ENCODE measurements at places on chromosomes 5 and 9. TPM values are rescaled to one million over a fixed set of nuclear protein-coding genes. Genes with fewer than 3 reads are reported as not detected.

The IFNA5 gene
- total RNA-seq, result 0.11 TPM

The CLTB gene
- total RNA-seq, result 89.4 TPM

The FRRS1L gene
- 2.5 TPM for total RNA-seq

The GALT gene
- total RNA-seq, result 28.1 TPM

The COL15A1 gene
- total RNA-seq, result 104 TPM

The FGF10 gene
- 0.89 TPM for total RNA-seq

The PCDHA7 gene
- 0.87 TPM for total RNA-seq

The SLC26A2 gene
- 16.5 TPM for total RNA-seq

The LVRN gene
- total RNA-seq, result 0.33 TPM

The IL13 gene
- total RNA-seq, result not detected

The RIC1 gene
- total RNA-seq, result 42.3 TPM

The MSX2 gene
- total RNA-seq, result 0.66 TPM

Data from uterine smooth muscle cell (primary cell).